ENCODE measurements at places on chromosomes 4 and X. TPM values are rescaled to one million over a fixed set of nuclear protein-coding genes. Genes with fewer than 3 reads are reported as not detected.

- no peak for DNase-seq
- peaks cover 28% of the 10 kb centered on the region for H3K36me3 ChIP-seq
- peaks cover 4% of the 10 kb centered on the region for H3K4me1 ChIP-seq
- H3K4me3 ChIP-seq = no peak overlapping the region
- H3K27me3 ChIP-seq = no peaks in the 10 kb centered on the region
Observed at GRCh38 chr4:122329876-122330565, 48.8 kb upstream of the ADAD1 start.

DNA sequence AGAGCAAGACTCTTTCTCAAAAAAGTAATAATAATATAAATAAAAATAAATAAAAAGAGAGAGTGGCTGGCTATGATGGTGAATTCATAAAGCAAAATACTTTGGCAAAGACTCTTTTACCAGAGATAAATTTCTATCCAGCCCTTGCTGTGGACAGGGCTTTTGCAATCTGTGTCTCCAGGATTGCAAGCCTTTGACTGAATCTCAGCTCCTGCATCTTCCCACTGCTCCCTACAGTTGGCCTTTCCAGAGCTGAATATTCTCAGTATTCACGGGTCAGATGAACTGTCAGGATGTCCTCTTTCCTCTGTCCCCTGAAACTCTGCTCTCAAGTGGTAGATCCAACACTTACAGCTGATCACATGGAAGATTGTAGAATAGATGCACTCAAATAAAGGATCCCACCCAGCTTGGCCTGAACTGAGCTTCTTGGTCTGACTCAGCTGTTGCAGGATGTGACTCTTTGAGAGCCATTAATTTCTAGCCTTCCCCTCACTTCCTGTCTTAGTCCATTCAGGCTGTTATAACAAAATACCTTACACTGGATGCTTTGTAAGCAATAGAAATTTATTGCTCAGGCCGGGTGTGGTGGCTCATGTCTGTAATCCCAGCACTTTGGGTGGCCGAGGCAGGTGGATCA is 123.4 kb upstream of the GUCY1A1 start:
- DNase-seq = no peak
- no peak overlapping the region for H3K4me3 ChIP-seq
- H3K27me3 ChIP-seq = no peaks in the 10 kb centered on the region
- H3K36me3 ChIP-seq = no peaks in the 10 kb centered on the region

DNA sequence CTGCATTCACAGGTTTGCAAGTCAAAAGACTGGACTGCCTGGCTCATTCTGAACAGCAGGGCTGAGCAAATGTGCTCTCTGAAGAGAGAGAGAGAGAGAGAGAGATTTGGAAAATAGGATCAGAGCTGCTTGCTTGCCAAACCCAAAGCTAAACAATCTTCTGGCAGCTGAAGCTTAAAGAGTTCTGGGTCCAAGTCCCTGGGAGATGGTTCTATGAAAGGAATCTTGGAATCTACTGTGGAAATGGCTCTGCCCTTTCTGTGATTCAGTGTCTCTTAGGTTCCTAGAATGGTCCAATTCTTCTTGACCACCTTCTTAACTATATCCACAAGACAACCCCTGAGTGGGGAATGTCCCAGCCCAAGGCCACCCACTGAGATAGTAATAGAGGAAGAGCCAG is 66.1 kb upstream of the EFNB1 start:
- DNase-seq = no peak
- H3K27ac ChIP-seq = no peak overlapping the region
- H3K36me3 ChIP-seq = no peaks in the 10 kb centered on the region
- H3K4me3 ChIP-seq = no peak overlapping the region
- no peaks in the 10 kb centered on the region for H3K27me3 ChIP-seq

DNA sequence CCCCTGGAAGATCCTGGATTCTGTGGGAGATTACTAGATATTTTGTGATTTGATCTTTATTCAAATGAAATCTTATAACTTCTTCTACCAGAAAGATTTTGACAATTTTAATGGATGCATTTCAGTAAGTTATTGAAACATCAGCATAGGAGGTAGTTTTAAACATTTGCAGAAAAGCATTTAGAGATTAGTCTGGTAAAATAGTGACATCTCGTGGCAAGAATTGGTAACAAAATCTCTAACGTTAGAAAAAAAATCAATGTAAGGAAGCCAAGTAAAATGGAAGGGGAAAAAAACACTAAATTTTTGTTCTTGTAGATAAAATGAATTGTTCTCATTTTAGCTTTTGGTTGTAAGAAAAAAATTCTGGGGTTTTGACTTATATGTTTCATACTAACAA is 73.3 kb downstream of the TASL start:
- no peak for DNase-seq
- no peaks in the 10 kb centered on the region for H3K4me1 ChIP-seq
- H3K36me3 ChIP-seq = no peaks in the 10 kb centered on the region
- H3K27ac ChIP-seq = no peak overlapping the region
- H3K27me3 ChIP-seq = peaks cover 10% of the 10 kb centered on the region
- no peak overlapping the region for H3K4me3 ChIP-seq

GRCh38 chrX:8297766-8298165 is 126.7 kb upstream of the VCX2 start:
- no peak for DNase-seq
- no peak overlapping the region for H3K27ac ChIP-seq
- H3K27me3 ChIP-seq = no peaks in the 10 kb centered on the region
- no peak overlapping the region for H3K4me3 ChIP-seq

The CT55 gene
- total RNA-seq = not detected

The HMGN5 gene
- 1.5 TPM for total RNA-seq

GRCh38 chr4:76681996-76682395 is 215.9 kb downstream of the SOWAHB start:
- H3K4me3 ChIP-seq = no peak overlapping the region
- H3K36me3 ChIP-seq = no peaks in the 10 kb centered on the region
- H3K27me3 ChIP-seq = peaks cover 40% of the 10 kb centered on the region
- H3K27ac ChIP-seq = no peak overlapping the region
- DNase-seq = no peak
- H3K4me1 ChIP-seq = no peaks in the 10 kb centered on the region

- peaks cover 21% of the 10 kb centered on the region for H3K27me3 ChIP-seq
- no peaks in the 10 kb centered on the region for H3K36me3 ChIP-seq
- peaks cover 8% of the 10 kb centered on the region for H3K4me1 ChIP-seq
- H3K27ac ChIP-seq = no peak overlapping the region
Observed at GRCh38 chrX:43971966-43972961, 926 bp downstream of the NDP start.

- no peak for DNase-seq
- H3K36me3 ChIP-seq = no peaks in the 10 kb centered on the region
- no peak overlapping the region for H3K27ac ChIP-seq
- H3K4me1 ChIP-seq = no peaks in the 10 kb centered on the region
- no peaks in the 10 kb centered on the region for H3K27me3 ChIP-seq
- no peak overlapping the region for H3K4me3 ChIP-seq
Observed at GRCh38 chr4:107094976-107095375, 58.9 kb upstream of the DKK2 start.

DNA sequence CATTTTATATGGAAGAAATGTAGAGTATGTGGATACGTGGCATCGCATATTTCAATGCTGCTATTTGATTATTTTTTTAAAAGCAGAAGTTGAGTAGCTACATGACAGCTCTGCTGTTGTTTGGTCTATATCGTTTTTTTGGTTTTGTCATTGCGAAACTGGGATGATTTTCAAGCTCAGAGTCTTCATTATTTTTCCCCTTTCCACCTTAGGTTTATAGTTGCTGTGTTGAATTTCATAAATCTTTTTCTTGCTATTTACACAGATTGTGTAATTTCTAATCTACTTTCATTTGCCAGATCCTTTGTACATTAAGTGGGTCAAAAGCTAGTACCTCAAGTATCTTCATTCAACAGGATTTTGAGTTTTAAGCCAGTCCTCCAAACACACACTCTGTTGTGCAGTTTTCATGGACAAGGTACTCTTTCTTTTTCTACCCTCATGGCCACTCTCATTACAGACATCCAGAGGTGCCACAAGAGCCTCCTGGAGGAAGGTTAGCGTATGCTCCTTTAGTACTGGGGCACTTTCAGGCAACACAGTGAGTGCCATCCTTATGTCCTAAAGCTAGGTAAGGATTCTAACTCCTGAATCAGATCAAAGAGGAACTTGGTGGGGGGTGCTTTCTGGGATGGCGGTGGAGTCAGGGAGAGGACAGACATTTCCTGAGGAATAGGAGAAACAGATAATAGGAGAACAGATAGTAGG is 123.2 kb downstream of the FHIP1A start:
- peaks cover 3% of the 10 kb centered on the region for H3K27me3 ChIP-seq
- no peak for DNase-seq
- H3K27ac ChIP-seq = no peak overlapping the region
- H3K4me3 ChIP-seq = no peak overlapping the region
- no peaks in the 10 kb centered on the region for H3K36me3 ChIP-seq

GRCh38 chrX:149504226-149504914 is 736 bp downstream of the IDS start:
- DNase-seq = peak; percentile 89
- H3K27me3 ChIP-seq = no peaks in the 10 kb centered on the region
- H3K36me3 ChIP-seq = peaks cover 20% of the 10 kb centered on the region

- no peak overlapping the region for H3K27ac ChIP-seq
- peaks cover 1% of the 10 kb centered on the region for H3K27me3 ChIP-seq
- H3K36me3 ChIP-seq = no peaks in the 10 kb centered on the region
- no peak overlapping the region for H3K4me3 ChIP-seq
Observed at GRCh38 chr4:6520051-6520636, 47.7 kb upstream of the PPP2R2C start.

- no peaks in the 10 kb centered on the region for H3K27me3 ChIP-seq
- H3K4me3 ChIP-seq = no peak overlapping the region
- H3K36me3 ChIP-seq = peaks cover 3% of the 10 kb centered on the region
- DNase-seq = no peak
- H3K4me1 ChIP-seq = peaks cover 6% of the 10 kb centered on the region
- H3K27ac ChIP-seq = no peak overlapping the region
Observed at GRCh38 chrX:139826065-139827044, 106.5 kb downstream of the ATP11C start.

The SAGE1 gene
- not detected for total RNA-seq

GRCh38 chrX:95346856-95347255 is 1337.8 kb upstream of the DIAPH2 start:
- DNase-seq = no peak
- H3K27ac ChIP-seq = no peak overlapping the region
- H3K4me1 ChIP-seq = no peaks in the 10 kb centered on the region
- H3K4me3 ChIP-seq = no peak overlapping the region
- H3K36me3 ChIP-seq = no peaks in the 10 kb centered on the region

GRCh38 chr4:143773998-143774895 is 73.8 kb upstream of the FREM3 start:
- H3K27me3 ChIP-seq = peaks cover 4% of the 10 kb centered on the region
- H3K4me1 ChIP-seq = no peaks in the 10 kb centered on the region
- peak; percentile 79 for DNase-seq
- H3K27ac ChIP-seq = no peak overlapping the region
- H3K4me3 ChIP-seq = no peak overlapping the region

- no peaks in the 10 kb centered on the region for H3K36me3 ChIP-seq
- no peaks in the 10 kb centered on the region for H3K4me1 ChIP-seq
- H3K27ac ChIP-seq = no peak overlapping the region
- no peak for DNase-seq
- no peaks in the 10 kb centered on the region for H3K27me3 ChIP-seq
- no peak overlapping the region for H3K4me3 ChIP-seq
Observed at GRCh38 chrX:113300580-113300979, 459.9 kb upstream of the AMOT start.

The DMP1 gene
- total RNA-seq = not detected

GRCh38 chr4:89753601-89754066 is 83.3 kb downstream of the SNCA start:
- H3K4me3 ChIP-seq = no peak overlapping the region
- no peak overlapping the region for H3K27ac ChIP-seq
- H3K4me1 ChIP-seq = no peaks in the 10 kb centered on the region
- no peak for DNase-seq

DNA sequence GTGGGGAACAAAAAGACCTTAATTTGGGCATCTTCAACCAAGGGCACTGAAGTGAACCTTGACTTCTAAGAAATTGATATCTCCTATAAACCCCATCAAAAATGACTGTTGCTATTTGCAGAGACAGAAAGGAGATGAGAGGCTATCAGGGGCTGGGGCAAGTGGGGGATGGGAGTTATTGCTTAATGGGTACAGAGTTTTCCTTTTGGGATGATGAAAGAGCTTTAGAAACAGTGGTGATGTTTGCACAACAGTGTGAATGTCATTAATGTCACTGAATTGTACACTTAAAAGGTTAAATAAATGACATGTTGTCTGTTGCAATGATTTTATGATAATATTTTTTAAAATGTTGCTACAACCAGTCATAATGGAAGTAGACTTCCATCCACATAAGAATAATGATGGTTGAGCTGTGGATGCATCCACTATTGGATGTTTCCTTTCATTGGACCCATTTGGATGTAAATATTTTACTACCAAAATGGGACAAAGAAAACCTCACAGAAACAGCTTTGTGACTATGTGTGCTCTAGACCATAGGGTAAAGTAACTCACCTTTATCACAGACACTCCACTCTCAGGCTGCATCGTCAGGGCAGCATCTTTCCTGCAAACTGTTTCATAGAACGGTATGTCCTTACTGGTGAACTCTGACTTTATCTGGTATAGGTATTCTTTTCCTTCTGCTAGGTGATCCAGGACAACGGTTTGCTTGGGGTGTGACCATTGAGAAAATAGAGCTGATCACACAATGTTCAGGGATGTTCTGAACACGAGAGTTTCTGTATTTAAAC is 31.6 kb upstream of the FAM9A start:
- H3K4me1 ChIP-seq = no peaks in the 10 kb centered on the region
- H3K4me3 ChIP-seq = no peak overlapping the region
- H3K27me3 ChIP-seq = peaks cover 12% of the 10 kb centered on the region
- no peak for DNase-seq
- H3K27ac ChIP-seq = no peak overlapping the region
- H3K36me3 ChIP-seq = no peaks in the 10 kb centered on the region

The BEX4 gene
- 5.9 TPM for total RNA-seq

The MFAP3L gene
- total RNA-seq = 0.12 TPM

DNA sequence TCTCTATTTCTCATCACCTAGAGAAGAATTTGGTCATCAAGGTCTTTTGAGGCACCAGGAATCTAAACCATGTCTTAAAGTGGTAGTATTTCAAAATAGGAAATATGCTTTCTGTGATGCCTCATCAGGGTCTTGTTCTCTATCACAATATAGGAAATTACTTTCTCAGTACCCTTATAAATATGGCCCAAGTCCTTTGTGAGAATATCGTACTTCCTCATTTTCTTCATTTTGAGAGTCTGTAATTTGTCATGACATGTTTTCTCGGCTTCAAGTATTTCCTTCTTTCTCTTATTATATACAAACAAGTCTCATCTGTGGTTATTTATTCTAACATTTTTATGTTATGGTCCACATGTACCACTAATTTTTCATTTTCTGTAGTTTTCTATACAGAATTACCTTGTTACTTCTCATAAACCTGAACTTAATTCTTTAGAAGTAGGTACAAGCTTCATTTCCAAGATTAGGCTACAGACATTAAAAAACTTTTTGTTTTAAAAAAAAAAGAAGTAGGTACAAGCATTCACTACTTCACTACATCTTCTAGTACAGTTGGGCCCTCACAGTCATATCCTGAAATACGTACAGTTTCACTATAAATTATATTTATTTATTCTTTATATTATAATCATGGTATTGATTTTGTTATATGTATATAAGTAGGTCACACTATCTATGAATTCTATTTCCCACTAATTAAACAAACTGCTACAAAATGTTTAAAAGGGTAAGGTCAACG is 54.4 kb downstream of the KLHL13 start:
- H3K4me1 ChIP-seq = no peaks in the 10 kb centered on the region
- no peak overlapping the region for H3K4me3 ChIP-seq
- H3K27ac ChIP-seq = no peak overlapping the region
- H3K27me3 ChIP-seq = no peaks in the 10 kb centered on the region
- H3K36me3 ChIP-seq = no peaks in the 10 kb centered on the region

The WDR17 gene
- 2.1 TPM for total RNA-seq
